Naive thymus-derived CD4-positive, alpha-beta T cell (primary cell): ENCODE measurements at places on chromosomes 16 and 17. TPM values are rescaled to one million over a fixed set of nuclear protein-coding genes. Genes with fewer than 3 reads are reported as not detected.
A peak's percentile ranks its signal among the peaks of the same experiment; 100 is the strongest.

The ZNF18 gene
- total RNA-seq = 10.4 TPM

The CNGB1 gene
- total RNA-seq = not detected

The MT4 gene
- total RNA-seq = not detected

The ZP2 gene
- total RNA-seq = not detected

The CD300E gene
- not detected for total RNA-seq

The FOXL1 gene
- total RNA-seq = not detected

The AGRP gene
- total RNA-seq = not detected

- no peak overlapping the region for H3K27ac ChIP-seq
- H3K4me3 ChIP-seq = no peak overlapping the region
- DNase-seq = no peak
- H3K27me3 ChIP-seq = no peaks in the 10 kb centered on the region
- H3K36me3 ChIP-seq = no peaks in the 10 kb centered on the region
Observed at GRCh38 chr16:22684574-22685458, 129.1 kb upstream of the HS3ST2 start.

DNA sequence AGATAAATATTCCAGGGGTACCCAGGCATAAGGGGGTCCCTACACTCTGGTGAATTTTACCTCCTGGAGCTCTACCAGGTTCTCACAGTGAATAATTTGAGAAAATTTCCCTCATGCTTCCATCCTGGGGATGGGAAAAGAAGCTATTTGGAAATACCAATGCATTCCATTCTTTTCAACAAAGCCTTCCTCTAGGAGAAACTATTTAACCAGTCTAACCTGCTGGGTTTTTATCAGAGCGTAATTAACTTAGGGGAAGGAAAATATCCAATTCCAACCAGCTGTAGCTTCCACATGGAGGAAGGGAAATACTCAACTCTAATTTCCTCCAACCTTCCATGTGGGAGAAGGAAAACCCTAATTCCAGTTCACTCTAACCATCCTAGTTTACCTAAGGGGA, 17.0 kb downstream of the MFSD6L start:
- H3K36me3 ChIP-seq = no peaks in the 10 kb centered on the region
- H3K27me3 ChIP-seq = no peaks in the 10 kb centered on the region
- no peak for DNase-seq
- H3K27ac ChIP-seq = no peak overlapping the region

- H3K27ac ChIP-seq = no peak overlapping the region
- H3K36me3 ChIP-seq = no peaks in the 10 kb centered on the region
- no peak overlapping the region for H3K4me3 ChIP-seq
- DNase-seq = no peak
- no peaks in the 10 kb centered on the region for H3K4me1 ChIP-seq
- H3K27me3 ChIP-seq = no peaks in the 10 kb centered on the region
Observed at GRCh38 chr17:42613699-42614295, 4.3 kb downstream of the TUBG1 start.

DNA sequence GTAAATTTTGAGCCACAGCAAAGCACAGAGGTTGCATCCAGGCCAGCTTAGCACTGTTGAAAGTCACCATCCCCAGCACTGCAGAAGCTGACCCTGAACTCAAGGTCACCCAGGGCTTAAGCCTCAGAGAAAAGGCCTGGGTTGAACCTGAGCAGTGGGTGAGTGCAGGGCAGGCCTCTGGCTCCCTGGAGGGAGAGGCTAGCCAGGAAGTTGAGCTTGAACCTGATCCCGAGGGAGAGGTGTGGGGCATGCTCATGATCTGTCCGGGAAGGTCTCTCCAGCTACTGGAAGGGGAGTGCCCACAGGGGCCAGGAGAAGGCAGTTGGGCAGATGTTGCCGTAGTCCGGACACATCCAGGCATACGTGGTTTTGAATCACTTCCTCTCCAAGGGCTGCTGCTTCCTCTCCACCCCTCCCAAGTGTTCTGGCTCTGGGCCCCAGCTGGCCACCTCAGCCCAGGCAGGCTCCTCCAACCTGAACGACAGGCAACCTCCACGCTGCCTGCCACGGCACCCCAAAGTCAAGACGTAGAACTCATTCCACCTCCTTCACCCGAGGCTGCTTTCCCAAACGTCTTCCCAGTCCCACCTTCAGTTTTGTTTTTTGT, 18.4 kb downstream of the CARHSP1 start:
- H3K4me1 ChIP-seq = no peaks in the 10 kb centered on the region
- H3K4me3 ChIP-seq = no peak overlapping the region
- peak overlapping the region; percentile 51 for H3K27ac ChIP-seq

DNA sequence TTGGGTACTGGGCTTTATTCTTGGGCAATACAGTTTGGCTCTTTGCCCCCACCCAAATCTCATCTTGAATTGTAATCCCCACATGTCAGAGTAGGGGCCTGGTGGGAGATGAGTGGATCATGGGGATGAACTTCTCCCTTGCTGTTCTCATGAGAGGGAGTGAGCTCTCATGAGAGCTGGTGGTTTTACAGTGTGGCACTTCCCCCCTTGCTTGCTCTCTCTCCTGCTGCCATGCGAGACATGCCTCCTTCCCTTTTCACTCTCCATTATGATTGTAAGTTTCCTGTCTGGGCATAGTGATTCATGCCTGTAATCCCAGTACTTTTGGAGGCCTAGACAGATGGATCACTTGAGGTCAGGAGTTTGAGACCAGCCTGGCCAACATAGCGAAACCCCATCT, 18.1 kb upstream of the CNEP1R1 start:
- no peaks in the 10 kb centered on the region for H3K4me1 ChIP-seq
- H3K27ac ChIP-seq = no peak overlapping the region
- no peak overlapping the region for H3K4me3 ChIP-seq

- H3K27ac ChIP-seq = no peak overlapping the region
- no peak for DNase-seq
Observed at GRCh38 chr16:56108056-56108471, 83.2 kb upstream of the GNAO1 start.

- peaks cover 14% of the 10 kb centered on the region for H3K4me1 ChIP-seq
- no peaks in the 10 kb centered on the region for H3K27me3 ChIP-seq
- peak overlapping the region; percentile 97 for H3K4me3 ChIP-seq
- peak overlapping the region; percentile 91 for H3K27ac ChIP-seq
- DNase-seq = peak; percentile 69
Observed at GRCh38 chr17:73191443-73192205, 1.2 kb upstream of the COG1 start.

- no peaks in the 10 kb centered on the region for H3K4me1 ChIP-seq
- no peak overlapping the region for H3K4me3 ChIP-seq
- H3K27ac ChIP-seq = no peak overlapping the region
- no peaks in the 10 kb centered on the region for H3K27me3 ChIP-seq
- H3K36me3 ChIP-seq = no peaks in the 10 kb centered on the region
- no peak for DNase-seq
Observed at GRCh38 chr16:85231959-85232358, 119.7 kb upstream of the CIBAR2 start.

DNA sequence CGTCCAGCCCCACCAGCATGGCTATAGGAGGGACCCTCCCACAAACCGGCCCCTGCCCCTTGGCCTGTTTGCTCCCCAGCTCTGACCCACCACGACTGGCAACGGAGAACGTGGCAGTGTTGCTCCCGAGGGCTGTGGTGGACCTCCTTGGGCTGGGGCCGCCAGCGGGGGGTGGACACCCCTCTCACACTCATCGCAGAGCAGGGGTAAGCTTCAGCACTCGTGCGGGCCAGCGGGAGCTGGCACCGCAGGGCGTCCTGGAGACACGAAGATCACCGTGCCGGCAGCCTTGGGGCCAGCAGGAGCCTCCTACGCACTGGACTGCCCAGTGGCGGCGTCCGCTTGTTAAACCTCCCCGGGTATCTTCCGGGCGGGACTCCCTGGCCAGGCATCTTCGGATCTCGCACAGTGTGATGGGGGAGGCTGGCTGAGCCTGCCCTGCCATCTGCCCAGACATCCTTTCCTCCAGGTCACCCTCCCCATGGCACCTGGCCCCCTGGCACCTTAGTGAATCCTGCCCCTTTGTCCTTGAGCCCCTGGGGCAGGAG, 53.5 kb downstream of the ABR start:
- no peaks in the 10 kb centered on the region for H3K27me3 ChIP-seq
- no peaks in the 10 kb centered on the region for H3K36me3 ChIP-seq
- H3K27ac ChIP-seq = no peak overlapping the region
- no peak for DNase-seq

- no peak for DNase-seq
- H3K4me1 ChIP-seq = no peaks in the 10 kb centered on the region
- H3K4me3 ChIP-seq = peak overlapping the region; percentile 56
- no peaks in the 10 kb centered on the region for H3K27me3 ChIP-seq
- H3K36me3 ChIP-seq = no peaks in the 10 kb centered on the region
Observed at GRCh38 chr16:49527611-49528010, 154.0 kb downstream of the C16orf78 start.

- no peaks in the 10 kb centered on the region for H3K27me3 ChIP-seq
- H3K27ac ChIP-seq = no peak overlapping the region
- no peaks in the 10 kb centered on the region for H3K36me3 ChIP-seq
- peak; percentile 6 for DNase-seq
Observed at GRCh38 chr17:15782866-15783265, 50.8 kb downstream of the TBC1D26 start.

- no peak for DNase-seq
- H3K4me3 ChIP-seq = no peak overlapping the region
- no peak overlapping the region for H3K27ac ChIP-seq
- peaks cover 10% of the 10 kb centered on the region for H3K4me1 ChIP-seq
Observed at GRCh38 chr16:58119509-58119845, 9.7 kb downstream of the CFAP20 start.

GRCh38 chr17:57602896-57603295, 142.2 kb downstream of the CCDC182 start:
- no peaks in the 10 kb centered on the region for H3K27me3 ChIP-seq
- DNase-seq = no peak
- peak overlapping the region; percentile 76 for H3K27ac ChIP-seq
- H3K4me1 ChIP-seq = peaks cover 88% of the 10 kb centered on the region

DNA sequence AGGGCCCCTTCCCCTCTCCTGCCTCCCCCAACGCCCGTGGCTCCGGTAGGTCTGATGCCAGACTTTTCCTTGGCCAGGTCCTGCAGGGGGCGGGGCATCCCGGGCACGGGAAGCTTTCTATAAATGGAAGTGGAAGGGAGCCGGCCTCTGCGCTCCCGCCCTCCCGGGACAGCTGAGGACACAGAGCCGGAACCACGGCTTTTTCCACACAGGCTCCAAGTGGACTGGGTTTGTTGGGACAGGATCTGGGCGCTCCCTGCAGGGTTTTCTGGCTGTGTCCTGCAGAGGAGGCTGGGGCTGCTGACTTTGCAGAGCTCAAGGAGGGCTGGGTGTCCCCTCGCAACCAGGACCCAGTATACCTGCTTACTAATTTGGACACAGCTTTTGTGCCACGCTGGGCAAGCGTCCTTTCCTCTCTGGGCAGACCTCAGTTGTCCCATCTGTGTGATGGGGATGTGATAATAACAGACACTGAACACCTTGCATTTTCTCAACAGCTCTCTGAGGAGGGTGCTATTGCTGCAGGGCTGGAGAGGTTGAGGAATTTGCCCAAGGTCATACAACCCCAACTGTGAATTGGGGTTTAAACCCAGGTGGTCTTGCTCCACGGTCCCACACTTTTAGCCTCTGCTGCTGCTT, 1.8 kb downstream of the TNS4 start:
- no peaks in the 10 kb centered on the region for H3K36me3 ChIP-seq
- no peaks in the 10 kb centered on the region for H3K4me1 ChIP-seq
- H3K27ac ChIP-seq = no peak overlapping the region
- H3K27me3 ChIP-seq = no peaks in the 10 kb centered on the region
- no peak overlapping the region for H3K4me3 ChIP-seq

DNA sequence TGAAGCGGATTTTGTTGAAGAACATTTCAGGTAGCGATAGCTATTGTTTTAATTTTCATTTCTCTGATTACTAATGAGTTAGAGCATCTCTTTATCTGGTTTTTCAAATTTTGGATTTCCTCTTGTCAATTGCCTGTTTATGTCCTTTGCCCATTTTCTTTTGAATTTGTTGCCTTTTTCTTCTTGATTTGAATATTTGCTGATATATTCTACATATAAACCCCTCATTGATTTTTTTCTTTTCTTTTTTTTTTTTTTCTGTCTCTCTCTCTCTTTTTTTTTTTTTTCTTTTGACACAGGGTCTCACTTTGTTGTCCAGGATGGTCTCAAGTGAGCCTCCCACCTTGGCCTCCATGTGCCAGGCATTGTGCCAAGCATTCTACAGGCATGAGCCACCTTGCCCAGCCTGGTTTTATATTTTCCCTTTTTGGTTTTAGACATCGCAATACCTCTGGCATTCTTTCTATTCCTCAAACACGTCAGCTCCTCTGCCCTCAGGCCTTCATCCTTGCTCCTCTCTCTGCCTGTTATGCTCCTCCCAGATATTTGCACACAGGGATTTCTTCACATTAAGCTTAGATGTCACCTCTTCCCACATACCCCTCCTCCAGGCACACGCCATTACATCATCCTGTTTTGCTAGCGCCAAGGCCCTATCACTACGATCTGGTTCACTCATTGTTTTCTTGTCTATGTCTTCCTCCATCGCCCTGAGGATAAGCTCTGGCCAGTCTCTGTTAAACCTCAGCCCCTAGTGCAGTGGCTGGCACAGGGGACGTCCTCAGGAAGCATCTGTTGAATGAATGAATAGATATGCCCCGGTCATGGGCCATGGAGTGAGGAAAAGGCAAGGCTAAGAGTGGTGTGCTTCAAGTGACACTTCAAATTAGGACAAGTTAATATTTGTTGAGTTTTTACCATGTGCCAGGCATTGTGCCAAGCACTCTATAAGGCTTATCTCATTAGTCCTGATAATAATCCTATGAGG, 8.6 kb downstream of the SARM1 start:
- H3K4me3 ChIP-seq = no peak overlapping the region
- no peaks in the 10 kb centered on the region for H3K36me3 ChIP-seq
- H3K27me3 ChIP-seq = no peaks in the 10 kb centered on the region
- no peak overlapping the region for H3K27ac ChIP-seq
- peaks cover 6% of the 10 kb centered on the region for H3K4me1 ChIP-seq
- no peak for DNase-seq

DNA sequence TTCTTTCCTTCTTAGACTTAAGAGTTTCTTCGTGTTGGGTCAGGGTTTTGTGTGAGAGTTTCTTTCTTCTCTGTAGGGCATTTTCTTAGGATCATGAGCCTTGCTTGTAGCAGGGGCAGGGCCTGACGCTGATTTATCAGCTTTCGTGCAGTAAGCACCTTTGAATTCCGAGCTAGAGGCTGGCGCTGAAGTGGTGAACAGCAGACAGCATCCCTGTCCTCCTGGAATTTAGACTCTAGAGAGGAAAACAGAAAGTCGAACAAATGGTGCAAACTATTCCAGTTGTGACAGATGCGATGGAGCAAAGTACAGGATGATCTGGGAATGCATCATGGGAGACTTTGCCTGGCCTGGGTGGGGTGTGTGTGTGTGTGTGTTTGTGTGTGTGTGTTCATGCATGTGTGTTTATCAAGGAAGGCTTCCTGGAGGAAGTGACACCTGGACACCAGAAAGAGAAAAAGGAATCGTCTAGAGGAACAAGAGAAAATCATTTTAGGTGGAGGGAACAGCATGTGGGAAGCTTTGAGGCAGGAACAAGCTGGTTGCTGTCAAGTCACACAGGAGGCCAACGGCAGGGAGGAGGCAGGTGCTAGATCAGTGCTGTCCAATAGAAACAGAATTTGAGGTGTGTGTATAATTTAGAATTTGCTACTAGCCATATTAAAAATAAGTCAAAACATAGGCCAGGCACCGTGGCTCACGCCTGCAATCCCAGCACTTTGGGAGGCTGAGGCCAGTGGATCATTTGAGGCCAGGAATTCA, 60.2 kb downstream of the WWP2 start:
- H3K4me1 ChIP-seq = no peaks in the 10 kb centered on the region
- peaks cover 6% of the 10 kb centered on the region for H3K36me3 ChIP-seq
- H3K27ac ChIP-seq = no peak overlapping the region

GRCh38 chr17:9414471-9414870, 161.1 kb downstream of the STX8 start:
- DNase-seq = no peak
- no peaks in the 10 kb centered on the region for H3K27me3 ChIP-seq
- no peaks in the 10 kb centered on the region for H3K36me3 ChIP-seq
- H3K27ac ChIP-seq = no peak overlapping the region
- no peak overlapping the region for H3K4me3 ChIP-seq
- no peaks in the 10 kb centered on the region for H3K4me1 ChIP-seq
